Activated CD4-positive, CD25-positive, alpha-beta regulatory T cell treated with anti-CD3 and anti-CD28 coated beads, Interleukin-2, amount 50 U/mL, for 72 hours (primary cell): ENCODE measurements at places on chromosomes 11 and 22.

GRCh38 chr11:9693801-9694553 is 30.1 kb downstream of the SWAP70 start:
- DNase-seq, result no peak

GRCh38 chr22:30637701-30638114 is 2.1 kb downstream of the SLC35E4 start:
- no peak for DNase-seq

GRCh38 chr22:50376085-50376651 is 33.0 kb downstream of the PPP6R2 start:
- no peak for DNase-seq

GRCh38 chr22:42930810-42931420 is 73.8 kb upstream of the ARFGAP3 start:
- no peak for DNase-seq

DNA sequence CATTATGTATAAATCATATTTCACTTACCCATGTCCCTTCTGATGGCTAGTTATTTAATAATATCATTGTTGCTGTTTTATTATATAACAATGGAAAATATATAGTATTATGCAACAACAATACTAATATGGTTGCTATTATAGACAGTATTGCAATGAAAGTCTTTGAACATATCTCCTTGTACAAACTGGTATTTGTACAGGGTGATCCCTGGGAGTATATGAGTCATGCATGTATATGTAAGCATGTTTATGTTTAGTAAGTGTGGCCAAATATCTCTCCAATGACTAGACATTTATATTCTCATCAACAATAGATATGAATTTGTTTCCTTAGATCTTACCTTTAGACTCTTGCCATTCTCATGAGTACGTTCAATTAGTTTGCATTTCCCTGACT is 55.9 kb downstream of the KCNC1 start:
- no peak for DNase-seq

DNA sequence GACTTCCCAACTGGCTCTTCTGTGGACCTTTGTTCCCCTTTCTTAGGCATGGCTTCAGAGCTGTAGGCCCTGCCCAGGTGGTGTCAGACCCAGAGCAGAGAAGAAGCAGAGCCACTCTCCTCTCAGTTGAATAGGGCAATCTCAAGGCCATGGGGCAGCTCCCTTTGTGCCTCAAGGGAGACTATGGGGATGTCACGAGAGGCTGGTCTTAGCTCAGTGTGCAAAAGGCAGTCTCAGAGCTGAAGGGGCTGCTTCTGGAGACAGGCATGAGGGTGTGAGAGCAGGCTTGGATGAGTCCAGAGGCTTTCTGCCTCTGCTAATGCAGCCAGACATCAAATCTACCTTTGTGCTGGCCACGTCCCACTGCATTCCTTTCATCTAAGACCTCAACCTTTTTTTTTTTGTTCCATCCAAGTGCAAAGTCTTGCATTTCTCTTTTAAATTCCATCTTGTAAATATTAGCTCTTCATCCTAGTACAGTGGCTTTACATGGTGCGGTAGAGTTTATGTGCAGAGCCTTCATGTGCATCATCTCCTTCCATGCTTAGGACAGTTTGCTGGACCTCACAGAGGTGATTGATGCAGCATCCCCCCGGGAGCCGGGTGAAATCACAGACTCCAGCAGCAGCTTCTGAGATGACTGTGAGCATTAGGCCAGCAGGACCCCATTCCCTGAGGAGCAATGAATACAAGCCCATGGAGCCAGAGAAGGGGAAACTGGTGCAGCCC is 34.2 kb upstream of the FCHSD2 start:
- DNase-seq, result no peak

GRCh38 chr22:30286813-30287647 is 2.3 kb downstream of the CASTOR1 start:
- peak; percentile 93 for DNase-seq

GRCh38 chr11:209275-210121 is 2.0 kb downstream of the RIC8A start:
- DNase-seq, result no peak

- no peak for DNase-seq
These were observed 104.2 kb upstream of the DRD2 start for GRCh38 chr11:113579292-113579940.

GRCh38 chr11:67289226-67289650 is at the start of gene ANKRD13D:
Gene ANKRD13D (plus strand): TSS chr11:67289303. CDS start chr11:67289461, 158 bp downstream.
- DNase-seq, result no peak

GRCh38 chr11:123062892-123063825 is 1.2 kb upstream of the HSPA8 start:
- DNase-seq, result no peak

DNA sequence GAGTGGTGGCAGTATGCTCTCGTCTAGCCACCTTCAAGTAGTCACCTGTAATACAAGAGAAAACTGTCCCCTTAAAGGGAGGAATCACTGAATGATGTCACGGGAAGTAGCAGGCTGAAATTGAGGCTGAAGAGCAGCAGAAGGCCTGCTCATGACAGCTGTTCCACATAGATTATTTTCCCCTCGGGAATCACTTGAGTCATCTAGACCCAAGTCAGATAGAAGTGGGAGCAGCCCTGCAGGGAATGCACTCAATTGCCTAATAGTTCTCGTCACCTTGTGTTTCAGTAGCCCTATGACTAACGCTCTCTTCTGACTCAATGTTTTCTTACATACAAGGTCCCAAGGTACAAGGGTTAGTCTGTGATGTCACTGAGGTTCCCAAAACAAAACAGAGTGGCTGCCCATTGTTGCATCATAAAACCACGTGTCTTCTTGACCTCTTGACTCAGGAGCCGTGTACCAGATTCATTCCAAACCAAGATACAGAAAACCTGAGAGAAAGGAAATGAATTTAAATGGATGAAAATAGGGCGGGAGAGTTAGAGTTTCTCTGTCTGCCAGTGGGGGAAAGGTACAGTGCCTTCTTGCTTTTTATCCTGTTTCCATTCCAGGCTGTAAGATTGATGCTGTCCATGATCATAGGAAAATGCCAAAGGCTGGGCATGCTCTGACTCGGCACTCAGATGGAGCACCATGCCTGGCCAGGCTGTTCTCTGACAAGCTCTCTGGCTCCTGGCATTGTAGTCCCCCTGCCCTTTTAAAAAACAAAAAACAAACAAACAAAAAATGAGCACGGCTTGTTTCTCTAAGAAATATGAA is 21.6 kb upstream of the C11orf96 start:
- DNase-seq, result no peak

DNA sequence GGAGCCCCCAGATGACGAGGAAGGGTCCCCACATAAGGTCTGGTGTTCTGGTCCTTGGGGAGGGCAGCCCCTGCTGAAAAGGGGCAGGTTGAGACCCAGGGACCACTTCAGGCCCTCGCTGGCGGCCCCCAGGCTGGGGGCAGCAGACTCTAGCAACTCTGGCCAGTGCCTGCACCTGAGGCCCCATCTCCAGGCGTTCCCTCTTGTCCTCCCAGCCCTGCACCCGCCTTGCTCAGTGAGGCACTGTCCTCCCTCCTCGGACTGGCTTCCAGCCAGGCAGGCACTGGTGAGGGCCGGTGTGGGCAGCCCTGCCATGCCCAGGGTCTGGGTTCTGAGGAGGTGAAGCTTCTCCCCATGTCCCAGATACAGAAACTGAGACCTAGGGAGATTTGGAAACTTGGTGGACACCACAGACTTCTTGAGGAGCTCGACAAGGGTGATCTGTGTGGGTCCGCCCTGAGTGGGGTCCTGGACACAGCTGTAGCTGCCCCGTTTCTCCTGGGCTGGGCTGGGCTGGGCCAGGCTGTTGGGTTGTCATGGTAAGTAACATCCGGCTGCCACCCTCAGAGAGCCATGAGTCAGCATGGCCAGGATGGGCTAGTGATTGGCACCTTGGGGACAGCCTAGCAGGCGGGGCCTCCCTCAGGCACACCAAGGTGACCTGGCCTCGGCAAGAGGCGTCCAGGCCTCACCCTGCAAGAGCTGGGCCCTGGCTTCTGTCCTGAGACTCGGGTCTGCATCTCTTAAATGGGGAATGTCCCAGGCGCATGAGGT is 11.1 kb upstream of the PHLDA2 start:
- peak; percentile 54 for DNase-seq

GRCh38 chr11:15222777-15223176 is 108.1 kb downstream of the INSC start:
- no peak for DNase-seq

DNA sequence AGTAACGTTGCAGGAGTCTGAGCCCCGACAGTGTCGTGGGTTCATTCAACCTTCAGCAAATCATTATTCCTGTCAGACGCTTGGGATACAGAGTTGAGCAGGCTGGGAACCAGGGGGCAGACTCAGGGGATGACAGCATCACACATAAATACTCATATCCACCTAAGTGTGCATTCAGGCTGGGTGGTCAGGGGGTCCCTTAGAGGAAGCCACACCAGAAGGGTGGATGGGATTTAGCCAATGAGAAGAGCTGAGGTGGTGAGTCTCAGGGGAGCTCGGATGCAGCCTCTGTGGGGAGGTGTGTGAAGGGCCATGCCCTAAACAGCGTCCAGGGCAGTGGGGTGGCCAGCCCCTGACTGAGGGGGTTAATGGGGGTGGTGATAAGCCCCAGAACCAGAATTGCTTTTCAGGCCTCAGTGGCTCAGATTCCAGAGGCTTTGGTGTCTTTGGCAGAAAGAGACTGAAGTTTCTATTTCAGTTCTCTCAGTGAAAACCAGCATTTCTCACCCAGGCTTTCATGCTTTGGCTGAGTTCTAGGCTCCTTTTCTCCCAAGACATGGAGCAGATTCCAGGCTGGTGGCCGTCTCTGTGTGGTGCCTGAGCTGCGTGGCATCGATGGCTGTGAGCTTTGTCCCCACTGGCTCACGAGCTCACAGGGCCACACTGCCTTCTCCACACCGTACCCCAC is 83.9 kb upstream of the CLDN5 start:
- no peak for DNase-seq

DNA sequence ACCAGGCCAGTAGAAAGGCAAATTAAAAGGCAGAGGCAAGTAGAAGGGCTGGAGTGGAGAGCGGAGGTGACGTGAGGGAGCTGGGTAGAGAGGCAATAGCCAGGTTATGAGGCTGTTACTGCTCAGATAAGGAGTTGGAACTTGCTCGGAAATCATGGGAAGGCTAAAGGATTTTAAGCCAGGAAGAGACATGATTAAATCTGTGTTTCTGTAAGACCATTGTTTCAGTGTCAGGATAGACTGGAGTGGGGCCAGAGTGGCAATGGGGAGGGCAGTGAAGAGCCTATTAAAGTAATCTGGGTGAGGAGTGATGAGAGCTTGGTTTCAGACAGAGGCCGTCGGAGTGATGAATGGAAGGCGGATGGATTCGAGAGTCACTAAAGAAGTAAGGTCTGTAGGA is 39.0 kb downstream of the GRAMD1B start:
- DNase-seq, result no peak

GRCh38 chr11:119179983-119180382 is 5.3 kb upstream of the NHERF4 start:
- DNase-seq, result no peak

- no peak for DNase-seq
These were observed 47.8 kb downstream of the FAM118A start for GRCh38 chr22:45357490-45357889.

DNA sequence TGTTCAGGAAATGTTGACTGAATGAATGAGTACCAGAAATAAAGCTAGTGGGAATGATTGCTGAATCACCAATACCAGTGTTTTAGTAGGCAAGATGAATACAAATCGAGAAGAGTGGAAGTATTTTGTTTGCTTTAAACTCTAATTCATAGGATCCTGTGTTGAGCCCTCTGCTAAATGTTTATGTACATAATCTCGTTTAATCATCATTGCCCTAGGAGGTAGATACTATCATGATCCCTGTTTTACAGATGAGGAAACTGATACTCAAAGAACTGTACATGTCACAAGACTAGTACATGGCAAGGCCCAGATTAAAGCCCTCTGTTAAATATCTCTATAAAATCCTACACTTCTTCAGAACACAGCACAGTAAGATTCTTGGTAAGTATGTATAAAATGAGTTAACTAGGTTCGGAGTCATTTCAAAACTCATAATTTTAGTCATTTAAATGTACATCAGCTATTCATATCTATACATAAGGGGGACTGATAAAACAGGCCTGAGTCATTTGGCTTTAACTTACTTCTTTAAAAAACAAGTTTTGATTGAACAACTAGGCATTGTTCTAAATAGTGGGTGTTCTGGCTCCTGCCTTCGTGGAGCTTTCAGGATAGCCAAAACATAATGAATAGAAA is 97.1 kb downstream of the EXT2 start:
- DNase-seq, result no peak

GRCh38 chr11:62600367-62601121 is 1.1 kb downstream of the MTA2 start:
- DNase-seq, result no peak

DNA sequence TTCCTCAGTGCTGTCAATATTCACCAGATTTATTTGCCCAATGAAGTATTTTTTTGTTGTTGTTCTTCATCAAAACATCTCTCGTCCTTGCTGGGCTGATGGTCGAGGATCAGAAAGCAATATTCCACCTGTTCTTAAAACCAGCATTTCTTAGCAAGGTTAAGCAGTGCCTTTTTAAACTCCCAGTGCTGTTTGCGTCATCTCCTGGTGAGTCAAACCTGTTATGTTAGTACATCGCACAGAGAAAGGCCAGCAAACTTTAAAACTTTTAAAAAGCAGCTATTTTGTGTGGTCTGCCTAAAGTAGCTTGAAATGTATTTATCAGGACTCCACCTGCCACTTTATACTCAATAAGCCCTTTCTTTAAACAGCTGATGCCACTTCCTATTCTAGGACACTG is 802.0 kb downstream of the KCNA4 start:
- DNase-seq, result no peak

GRCh38 chr11:3345736-3346135 is 33.2 kb downstream of the ZNF195 start:
- DNase-seq, result no peak

DNA sequence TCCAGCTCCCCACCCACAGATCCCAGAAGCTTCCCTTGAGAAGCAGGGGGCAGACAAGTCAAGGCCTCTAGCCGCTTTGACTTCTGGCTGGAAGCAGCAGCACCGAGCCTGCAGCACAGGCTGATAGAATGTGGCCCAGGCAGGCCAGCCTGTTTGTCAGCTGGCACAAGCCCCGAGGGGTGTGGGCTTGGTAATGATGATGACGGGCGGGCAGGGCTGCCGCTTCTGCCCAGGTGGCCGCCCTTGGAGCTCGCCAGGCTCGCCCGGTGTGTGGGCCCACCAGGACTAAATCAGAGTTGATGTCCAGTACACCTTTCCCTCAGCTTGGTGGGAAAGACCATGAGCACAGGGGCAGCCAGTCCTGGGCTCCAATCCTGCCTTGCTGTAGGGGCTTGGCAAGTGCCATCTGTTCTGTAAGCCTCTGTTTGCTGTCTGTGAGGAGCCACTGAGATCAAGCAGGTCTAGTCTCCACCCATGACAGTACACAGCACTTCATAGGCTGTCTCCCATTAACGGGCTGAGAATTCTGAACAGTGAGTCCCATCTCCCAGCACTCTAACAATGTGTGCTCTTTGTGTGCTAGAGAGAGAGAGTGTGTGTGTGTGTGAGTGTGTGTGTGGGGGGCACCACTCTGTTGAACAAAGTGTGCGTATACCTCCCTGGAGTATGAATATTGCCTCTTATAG is 26.8 kb downstream of the MICAL2 start:
- no peak for DNase-seq

DNA sequence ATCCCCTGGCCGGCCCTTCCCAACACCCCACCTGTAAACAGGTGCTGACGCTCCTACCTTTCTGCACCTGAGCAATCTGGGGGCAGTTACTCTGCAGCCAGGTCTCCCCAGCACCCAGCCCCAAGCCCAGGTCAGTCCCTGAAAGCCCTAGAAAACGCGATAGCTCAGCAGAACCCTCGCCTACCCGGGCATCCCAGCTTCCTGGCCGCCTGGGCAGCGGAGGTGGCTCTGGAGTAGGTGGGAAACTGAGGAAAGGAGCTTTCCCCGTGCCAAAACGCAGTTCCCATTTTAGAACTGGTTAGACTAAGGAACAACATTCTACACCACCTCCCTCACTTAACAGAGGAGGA is 445 bp downstream of the SYTL2 start:
- DNase-seq, result no peak

GRCh38 chr11:17650127-17650911 is 69.1 kb upstream of the MYOD1 start:
- no peak for DNase-seq
